ENCODE measurements at places on chromosomes 2 and 18.

GRCh38 chr2:38527338-38528007 lies 75.3 kb downstream of the HNRNPLL start:
- DNase-seq, result no peak

DNA sequence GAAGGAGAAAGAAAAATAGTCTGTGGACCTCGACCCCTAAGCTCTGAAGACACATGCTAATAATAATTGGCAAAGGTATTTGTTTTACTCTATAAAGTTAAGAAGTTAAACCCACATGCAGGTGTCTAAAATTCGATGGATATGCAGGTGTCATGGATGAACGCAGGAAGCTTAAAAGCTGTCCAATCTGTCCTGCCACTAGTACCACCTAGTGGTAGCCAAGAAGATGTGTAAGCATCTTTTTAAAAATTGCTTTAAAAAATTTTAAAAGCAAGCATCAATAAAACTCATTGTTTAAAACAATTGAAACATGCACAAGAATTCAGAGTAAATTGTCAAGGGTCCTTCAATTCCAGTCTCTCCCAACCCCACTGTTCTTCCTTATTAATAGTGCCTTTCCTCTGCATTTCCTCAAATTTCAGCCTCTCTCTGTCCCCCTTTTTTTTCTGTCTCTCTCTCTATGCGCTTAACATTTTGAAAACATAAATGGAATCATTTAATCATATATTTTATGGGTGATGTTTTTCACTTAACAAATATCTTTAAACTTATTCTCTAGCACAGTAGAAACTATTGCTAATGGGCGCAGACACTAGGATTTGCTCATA lies 30.6 kb upstream of the PPP3R1 start:
- DNase-seq, result peak; percentile 45

DNA sequence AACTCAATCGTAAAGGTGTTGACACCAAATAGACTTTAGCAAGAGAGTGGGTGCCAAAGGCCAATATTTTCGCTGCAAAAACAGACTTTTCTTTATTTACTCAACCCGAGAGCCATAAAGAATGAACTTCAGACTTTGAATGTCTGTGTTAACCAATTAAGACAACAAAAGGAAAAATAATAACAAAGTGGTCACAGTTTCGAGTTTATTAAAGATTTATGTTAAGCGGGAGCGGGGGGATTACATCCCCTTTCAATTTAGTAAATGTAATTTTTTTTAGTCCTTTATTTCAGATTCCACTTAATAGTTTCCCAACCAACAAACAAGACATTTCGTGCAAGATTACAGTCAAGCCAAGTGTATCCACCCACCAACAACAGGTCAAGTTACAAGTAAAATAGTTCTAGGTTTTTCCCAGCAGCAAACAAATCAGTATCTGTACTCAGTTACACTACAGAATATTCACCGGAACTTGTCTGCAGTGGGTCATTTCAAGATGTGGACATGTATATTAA lies 9.0 kb downstream of the CDH2 start:
- no peak for DNase-seq

GRCh38 chr18:36665952-36666351 lies 162.8 kb downstream of the TPGS2 start:
- no peak for DNase-seq

GRCh38 chr2:64839844-64840243 lies 149.4 kb upstream of the SLC1A4 start:
- no peak for DNase-seq

DNA sequence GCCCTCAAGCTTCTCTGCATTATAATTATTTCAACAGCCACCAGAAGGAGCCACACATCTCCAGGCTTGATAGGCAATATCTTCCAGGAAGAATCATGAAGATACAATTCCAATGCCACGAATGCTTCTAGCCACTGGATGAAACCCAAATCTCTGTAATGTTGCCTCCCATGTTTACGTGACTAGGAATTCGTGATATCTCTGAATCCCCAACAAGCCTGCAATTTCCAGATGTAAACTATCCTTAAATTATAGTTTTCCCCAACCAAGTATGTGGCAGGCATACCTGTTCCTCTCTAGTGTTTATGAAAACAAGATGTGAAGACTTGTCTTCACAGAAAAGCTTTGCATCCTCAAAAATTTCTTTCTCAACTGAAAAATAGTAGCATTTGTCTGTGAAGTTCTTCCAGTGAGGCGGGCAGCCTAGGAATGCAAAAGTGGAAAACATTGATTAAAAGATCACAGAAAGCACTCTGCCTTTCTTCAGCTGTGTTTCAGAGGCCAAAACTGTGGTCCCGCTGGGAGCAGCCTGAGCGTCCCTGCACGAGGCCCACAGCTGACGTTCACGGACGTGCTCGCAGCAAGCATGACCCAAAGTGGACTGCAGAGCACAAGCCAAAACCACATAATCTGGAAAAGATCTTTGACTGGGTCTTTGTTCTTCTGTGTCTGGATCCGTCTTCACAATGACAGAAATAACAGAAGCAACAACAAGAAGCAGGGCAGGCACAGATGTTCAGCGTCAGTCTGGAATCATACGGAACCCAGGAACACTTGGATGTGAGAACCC lies 65.1 kb upstream of the THOC1 start:
- no peak for DNase-seq

DNA sequence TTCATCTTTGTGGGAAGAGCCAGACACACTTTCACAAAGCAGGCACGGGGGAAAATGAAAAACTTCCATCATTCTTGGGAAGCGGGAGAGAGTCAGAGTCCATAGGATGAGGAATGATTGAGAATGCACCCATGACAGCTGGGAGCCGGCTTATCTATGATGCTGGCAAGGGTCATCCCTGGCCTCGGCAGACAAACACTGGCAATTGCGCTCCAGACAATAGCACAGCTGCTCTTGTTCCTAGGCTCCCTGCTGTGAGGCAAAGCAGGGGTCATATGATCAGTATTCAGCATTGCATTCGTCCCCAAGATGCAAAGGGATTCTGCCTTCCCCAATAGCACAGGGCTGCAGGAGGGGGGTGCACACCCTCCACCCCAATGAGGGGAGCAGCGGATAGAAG lies 33.0 kb downstream of the CYRIA start:
- no peak for DNase-seq

DNA sequence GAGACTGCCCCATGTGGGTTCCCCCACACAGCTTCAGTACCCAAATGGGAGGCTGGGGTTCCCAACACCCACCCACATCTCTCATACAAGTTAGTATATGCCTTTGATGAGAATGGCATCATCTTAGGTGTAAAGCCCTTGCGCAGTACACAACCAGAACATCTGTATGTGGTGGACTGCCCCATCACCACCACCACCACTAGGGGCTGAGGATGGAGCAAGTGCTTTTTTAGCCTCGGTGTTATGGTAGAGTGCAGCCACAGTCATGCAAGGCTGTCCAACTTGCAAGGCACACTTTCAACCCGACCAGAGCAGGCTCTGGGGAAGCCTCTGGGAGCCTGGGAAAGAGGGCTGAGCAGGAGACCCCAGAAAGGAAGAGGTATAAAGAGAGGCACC lies 241.2 kb downstream of the TFCP2L1 start:
- DNase-seq, result no peak

- DNase-seq, result no peak
Observed at GRCh38 chr2:200042102-200042735, 86.8 kb downstream of the MAIP1 start.

DNA sequence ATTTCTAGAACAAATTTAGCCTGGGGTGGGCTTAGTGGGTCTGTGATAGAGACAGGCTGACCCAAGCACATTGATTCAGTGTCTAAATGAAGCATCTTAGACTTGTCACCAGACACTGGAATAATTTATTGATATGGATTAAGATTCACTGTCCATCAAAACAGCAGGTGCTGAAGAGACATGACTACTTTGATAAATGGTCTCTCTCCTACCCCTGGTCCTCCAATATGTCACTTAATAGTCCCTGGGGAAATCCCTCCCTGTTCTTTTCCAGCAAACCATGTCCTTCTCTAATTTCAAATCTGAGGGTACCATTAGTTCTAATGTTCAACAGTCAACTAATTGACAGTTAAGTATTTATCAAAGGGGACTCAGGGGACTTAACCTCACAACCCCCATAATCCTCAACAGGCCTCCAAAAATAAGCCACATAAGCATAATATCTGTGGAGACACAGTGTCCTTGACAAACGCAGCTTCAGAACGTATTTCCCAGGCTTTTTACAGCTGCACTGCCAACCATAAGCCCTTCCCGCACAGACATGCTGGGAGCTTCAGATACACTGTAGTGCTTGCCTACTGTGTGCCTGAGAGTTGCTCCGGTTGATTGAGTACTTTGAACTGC lies 391.0 kb downstream of the THSD7B start:
- DNase-seq, result no peak

GRCh38 chr2:176997074-176997791 lies 215.4 kb upstream of the HNRNPA3 start:
- DNase-seq, result no peak

DNA sequence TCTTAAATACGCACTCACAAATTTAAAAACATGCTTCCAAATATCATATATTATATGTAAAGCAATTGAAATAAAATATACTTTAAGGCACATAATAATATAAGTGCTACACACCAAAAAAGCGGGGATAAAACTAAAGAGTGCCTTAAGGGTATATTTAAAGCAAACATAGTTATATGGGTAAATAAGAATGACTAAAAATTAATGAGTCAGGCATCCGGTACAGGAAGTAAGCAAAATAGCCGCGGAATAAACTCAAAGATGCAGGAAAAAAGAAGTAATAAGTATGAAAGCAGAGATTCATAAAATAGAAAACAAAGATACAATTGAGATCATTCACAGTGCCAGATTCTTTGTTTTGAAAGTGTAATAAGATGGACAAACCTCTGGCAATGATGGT lies 503.5 kb upstream of the SOX11 start:
- no peak for DNase-seq

GRCh38 chr2:37323176-37323780 lies 1.4 kb downstream of the PRKD3 start:
- no peak for DNase-seq

GRCh38 chr2:47259829-47260228 lies 104.7 kb upstream of the STPG4 start:
- DNase-seq, result no peak

DNA sequence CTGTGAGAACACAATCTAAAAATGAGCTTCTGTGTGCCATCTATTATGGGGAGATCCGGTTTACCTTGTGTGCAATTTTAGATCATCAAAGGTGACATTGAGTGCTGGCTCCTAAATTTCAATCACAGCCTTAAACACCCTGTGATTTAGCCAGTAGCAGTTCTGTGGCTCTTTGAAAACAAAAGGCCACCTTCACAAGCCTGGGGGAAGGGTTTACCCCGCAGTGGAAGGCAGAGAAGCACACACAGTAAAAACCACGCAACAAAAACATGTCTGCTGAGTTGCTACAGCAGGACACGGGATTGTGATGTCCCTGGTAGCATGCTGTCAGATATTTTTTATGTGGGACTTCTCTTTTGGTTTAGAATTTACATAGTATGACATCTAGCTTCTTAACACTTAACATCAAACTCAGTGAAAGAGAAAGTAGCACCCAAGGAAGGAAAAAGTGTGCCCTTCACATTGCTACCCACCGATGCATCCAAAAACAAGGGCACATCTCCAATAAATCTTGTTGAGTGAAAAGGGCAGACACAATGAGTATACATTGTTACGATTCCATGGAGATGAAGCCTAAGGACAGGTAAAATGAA lies 56.1 kb upstream of the RNF152 start:
- DNase-seq, result no peak

DNA sequence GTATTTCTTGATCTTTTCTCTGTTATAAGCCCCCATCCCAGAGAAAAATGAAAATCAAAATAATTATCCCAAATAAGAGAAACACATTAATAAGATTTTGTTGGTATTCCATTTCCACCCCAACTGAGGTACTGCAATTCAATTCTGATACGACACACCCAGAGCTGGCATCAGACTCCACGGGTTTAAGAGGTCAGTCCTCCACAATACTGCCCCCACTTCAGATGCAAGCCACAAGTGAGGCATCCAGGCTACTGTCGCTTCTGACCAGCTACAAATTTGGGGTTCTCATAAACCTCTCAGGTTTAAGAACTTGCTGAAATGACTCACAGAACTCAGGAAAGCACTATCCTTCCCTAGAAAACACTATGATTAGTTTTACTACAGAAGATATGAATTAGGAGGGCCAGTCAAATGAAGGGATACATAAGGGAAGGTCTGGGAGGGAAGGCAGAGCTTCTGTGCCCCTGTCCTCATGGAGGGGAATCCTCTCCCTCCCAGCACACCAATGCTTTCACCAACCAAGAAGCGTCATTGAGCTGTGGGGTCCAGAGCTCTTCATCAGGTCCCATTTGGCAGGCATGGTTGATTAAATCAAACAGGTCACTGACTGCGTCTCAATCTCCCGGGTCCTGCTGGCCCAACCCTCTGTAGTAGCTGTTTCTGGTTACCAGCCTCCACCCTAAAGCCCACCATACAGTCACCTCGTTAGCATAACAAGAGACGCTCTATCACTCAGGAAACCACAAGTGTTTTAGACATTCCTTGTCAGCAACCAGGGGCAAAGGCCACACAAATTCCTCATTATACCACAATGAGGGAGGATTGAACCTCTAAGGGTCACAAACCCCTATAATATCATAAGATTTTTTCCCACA lies 46.2 kb downstream of the IWS1 start:
- DNase-seq, result no peak

GRCh38 chr2:98761909-98762308 lies 31.0 kb upstream of the MGAT4A start:
- no peak for DNase-seq

GRCh38 chr2:129757915-129758783 lies 221.3 kb upstream of the RAB6C start:
- no peak for DNase-seq

DNA sequence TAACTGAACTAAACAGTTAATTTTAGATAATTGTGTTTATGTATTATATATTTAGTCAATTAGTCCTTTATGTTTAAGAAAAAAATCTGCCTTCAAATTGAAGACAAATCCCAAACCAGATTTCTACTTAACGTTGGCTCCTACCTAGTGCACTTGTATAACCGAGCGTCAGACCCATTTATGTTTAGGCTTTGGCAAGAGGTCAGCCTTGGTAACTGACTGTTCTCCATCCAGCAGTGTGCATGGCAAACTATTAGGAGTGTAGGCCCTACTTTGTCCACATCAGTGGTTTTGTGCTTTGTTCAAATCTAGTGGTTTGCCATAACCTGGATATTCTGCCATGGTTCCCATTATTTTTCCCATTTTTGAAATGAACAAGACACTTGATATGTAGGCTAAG lies 114.8 kb downstream of the MIB1 start:
- no peak for DNase-seq

GRCh38 chr2:213065583-213066442 lies 85.6 kb downstream of the IKZF2 start:
- no peak for DNase-seq

- DNase-seq, result no peak
Observed at GRCh38 chr2:112566104-112566503, 18.3 kb upstream of the CHCHD5 start.

GRCh38 chr18:427005-427404 lies 73.5 kb downstream of the COLEC12 start:
- DNase-seq, result no peak

- no peak for DNase-seq
Observed at GRCh38 chr18:42330296-42330695, 375.3 kb downstream of the PIK3C3 start.

DNA sequence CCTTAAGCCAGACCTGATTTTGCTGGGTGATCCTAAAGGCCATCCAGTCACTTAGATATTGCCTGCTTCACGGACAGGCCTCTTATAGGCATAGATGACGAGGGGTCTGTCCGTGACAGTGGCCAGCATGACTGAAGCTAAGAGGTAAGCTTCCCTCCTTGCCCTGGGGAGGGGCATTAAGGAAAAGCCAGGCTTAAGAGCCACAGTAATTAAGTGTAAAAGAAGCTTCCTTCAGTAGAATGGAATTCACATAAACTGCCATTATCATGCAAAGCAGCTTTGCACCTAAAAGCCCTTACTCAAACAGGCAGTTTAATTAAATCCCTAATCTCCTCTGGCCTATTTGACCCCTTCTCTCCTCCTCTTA lies 99.4 kb upstream of the PKDCC start:
- no peak for DNase-seq
